ENCODE measurements at places on chromosomes 16 and 17. TPM values are rescaled to one million over a fixed set of nuclear protein-coding genes. Genes with fewer than 3 reads are reported as not detected.

GRCh38 chr17:41098481-41098880 is 539 bp upstream of the KRTAP4-8 start:
- DNase-seq = peak; percentile 58
- H3K4me3 ChIP-seq = no peak overlapping the region
- peak overlapping the region; percentile 59 for H3K27ac ChIP-seq
- H3K27me3 ChIP-seq = no peaks in the 10 kb centered on the region
- H3K4me1 ChIP-seq = peaks cover 29% of the 10 kb centered on the region

GRCh38 chr16:87203060-87203656 is 114.0 kb downstream of the C16orf95 start:
- H3K27ac ChIP-seq = peak overlapping the region; percentile 87
- H3K4me3 ChIP-seq = no peak overlapping the region
- peak; percentile 91 for DNase-seq
- H3K36me3 ChIP-seq = no peaks in the 10 kb centered on the region

- H3K4me1 ChIP-seq = no peaks in the 10 kb centered on the region
- H3K4me3 ChIP-seq = no peak overlapping the region
- no peak for DNase-seq
- no peaks in the 10 kb centered on the region for H3K27me3 ChIP-seq
- H3K27ac ChIP-seq = no peak overlapping the region
Measured at GRCh38 chr17:33686171-33686570, 393.1 kb upstream of the ASIC2 start.

DNA sequence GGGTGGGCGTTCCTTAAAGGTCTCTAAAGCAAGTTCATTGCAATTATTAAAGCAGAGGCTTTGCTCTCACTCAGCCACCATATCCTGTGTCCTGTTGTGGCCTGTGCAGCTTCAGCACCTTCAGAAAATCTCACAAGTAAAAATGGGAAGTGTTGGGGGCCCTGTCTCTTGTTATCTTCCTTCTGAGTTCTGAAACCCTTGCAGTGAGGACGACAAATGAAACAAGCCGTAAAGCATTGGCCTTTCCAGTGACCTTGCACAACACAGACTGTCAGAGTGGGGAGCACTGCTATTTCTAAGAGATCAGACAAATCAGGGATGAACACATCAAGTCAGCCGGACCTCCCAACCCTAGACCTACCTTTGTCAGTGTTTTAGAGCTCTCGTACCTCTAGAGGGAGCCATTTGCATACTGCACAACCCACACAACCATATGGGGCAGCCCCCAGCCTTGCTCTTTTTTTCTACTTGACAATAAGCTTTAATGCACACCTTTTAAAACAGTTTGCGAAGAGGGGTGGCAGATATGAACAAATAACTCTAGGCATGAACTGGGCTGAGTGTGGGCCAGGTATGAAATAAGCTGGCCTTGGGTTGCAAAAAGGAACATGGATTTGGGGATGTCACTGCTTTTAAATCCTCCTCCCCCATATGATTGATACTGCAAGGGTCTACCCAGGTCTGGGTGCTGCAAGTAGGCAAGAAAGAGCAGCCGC is 89.8 kb downstream of the KATNIP start:
- no peak overlapping the region for H3K4me3 ChIP-seq
- DNase-seq = peak; percentile 89
- H3K27me3 ChIP-seq = no peaks in the 10 kb centered on the region

GRCh38 chr17:27449541-27449940 is 6.7 kb upstream of the KSR1 start:
- H3K36me3 ChIP-seq = no peaks in the 10 kb centered on the region
- no peak overlapping the region for H3K4me3 ChIP-seq
- H3K27me3 ChIP-seq = peaks cover 48% of the 10 kb centered on the region
- no peak overlapping the region for H3K27ac ChIP-seq

GRCh38 chr17:76918811-76919210 is 50.6 kb downstream of the MGAT5B start:
- H3K36me3 ChIP-seq = no peaks in the 10 kb centered on the region
- no peak overlapping the region for H3K27ac ChIP-seq
- H3K4me3 ChIP-seq = no peak overlapping the region
- DNase-seq = no peak
- H3K4me1 ChIP-seq = no peaks in the 10 kb centered on the region
- peaks cover 14% of the 10 kb centered on the region for H3K27me3 ChIP-seq

DNA sequence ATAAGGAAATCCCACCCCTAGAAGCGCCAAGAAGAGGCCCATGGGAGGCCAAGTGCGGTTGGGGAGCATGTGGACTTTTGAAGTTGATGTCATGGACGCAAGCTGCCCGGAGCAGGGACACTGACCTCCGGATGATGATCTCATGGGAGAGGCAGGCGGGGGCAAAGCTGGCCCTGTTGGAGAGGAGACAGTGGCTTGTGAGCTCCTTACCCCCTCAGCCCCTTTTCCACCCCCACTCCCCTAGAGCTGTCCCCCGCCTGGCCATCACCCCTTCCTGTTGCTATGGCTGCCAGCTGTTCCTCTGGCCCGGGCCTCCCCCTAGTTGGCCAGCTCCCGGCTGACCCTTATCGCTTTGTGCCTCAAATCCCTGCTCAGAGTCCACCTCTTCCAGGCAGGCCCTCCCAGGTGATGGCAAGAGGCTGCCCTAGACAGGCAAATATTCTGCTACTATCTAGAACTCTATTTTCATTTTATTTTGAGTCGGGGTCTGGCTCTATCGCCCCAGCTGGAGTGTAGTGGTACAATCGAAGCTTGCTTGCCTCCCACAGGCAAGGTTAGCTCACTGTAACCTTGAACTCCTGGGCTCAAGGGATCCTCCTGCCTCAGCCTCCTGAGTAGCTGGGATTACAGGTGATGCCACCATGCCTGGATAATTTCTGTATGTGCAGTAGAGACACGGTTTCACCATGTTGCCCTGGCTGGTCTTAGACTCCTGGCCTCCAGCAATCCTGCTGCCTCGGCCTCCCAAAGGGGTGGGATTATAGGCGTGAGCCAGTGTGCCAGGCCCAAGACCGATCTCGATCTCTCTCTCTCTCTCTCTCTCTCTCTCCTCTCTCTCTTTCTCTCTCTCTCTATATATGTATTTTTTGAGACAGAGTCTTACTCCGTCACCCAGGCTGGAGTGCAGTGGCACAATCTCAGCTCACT is 6.6 kb downstream of the NOTUM start:
- no peak overlapping the region for H3K4me3 ChIP-seq
- no peak overlapping the region for H3K27ac ChIP-seq
- peak; percentile 60 for DNase-seq
- no peaks in the 10 kb centered on the region for H3K36me3 ChIP-seq

DNA sequence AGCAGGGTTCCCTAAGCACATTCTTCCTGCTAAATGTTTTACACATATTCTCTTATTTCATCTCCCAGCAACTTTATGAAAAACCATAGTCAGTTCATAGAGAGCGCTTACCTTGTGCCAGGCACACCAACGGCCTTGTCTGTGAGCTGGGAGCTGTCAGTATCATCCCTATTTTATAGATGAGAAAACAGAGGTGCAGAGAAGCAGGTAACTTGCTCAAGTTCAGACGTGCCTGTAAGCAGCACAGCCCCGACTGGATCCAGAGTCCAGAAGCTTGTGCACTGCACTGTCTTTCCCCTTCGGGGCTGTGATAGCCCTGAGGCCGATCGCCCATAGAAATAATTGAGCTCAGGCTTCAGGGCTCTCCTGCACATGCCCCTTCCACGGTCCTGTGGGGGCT is 6.2 kb downstream of the AQP8 start:
- H3K36me3 ChIP-seq = no peaks in the 10 kb centered on the region
- DNase-seq = no peak
- no peak overlapping the region for H3K4me3 ChIP-seq
- H3K27me3 ChIP-seq = peaks cover 2% of the 10 kb centered on the region
- no peaks in the 10 kb centered on the region for H3K4me1 ChIP-seq
- H3K27ac ChIP-seq = no peak overlapping the region

- peaks cover 64% of the 10 kb centered on the region for H3K4me1 ChIP-seq
- H3K36me3 ChIP-seq = no peaks in the 10 kb centered on the region
- no peak overlapping the region for H3K4me3 ChIP-seq
- no peaks in the 10 kb centered on the region for H3K27me3 ChIP-seq
- peak overlapping the region; percentile 98 for H3K27ac ChIP-seq
Measured at GRCh38 chr17:40953881-40954280, 12.9 kb downstream of the KRT39 start.

DNA sequence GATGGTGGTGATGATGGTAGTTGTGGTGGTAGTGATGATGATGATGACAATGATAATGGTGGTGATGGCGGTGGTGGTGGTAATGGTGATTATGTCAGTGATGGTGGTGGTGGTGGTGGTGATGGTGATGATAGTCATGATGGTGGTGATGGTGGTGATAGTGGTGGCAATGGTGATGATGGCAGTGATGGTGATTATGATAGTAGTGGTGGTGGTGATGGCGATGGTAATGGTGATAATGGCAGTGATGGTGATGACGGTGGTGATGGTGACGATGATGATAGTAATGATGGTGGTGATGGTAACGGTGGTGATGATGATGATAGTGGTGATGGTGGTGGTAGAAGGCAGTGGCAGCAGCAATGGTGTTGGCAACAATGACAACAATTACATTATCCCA is 55.3 kb downstream of the RBFOX3 start:
- H3K27me3 ChIP-seq = no peaks in the 10 kb centered on the region
- DNase-seq = no peak
- H3K4me1 ChIP-seq = no peaks in the 10 kb centered on the region
- no peak overlapping the region for H3K27ac ChIP-seq

The FBXL16 gene
- total RNA-seq = not detected

The CCL1 gene
- total RNA-seq = not detected

The ABCC6 gene
- total RNA-seq = under 0.01 TPM
